ENCODE measurements at places on chromosomes 6 and 20.

- DNase-seq, result no peak
Measured at GRCh38 chr20:36150489-36150846, 4.1 kb upstream of the EPB41L1 start.

DNA sequence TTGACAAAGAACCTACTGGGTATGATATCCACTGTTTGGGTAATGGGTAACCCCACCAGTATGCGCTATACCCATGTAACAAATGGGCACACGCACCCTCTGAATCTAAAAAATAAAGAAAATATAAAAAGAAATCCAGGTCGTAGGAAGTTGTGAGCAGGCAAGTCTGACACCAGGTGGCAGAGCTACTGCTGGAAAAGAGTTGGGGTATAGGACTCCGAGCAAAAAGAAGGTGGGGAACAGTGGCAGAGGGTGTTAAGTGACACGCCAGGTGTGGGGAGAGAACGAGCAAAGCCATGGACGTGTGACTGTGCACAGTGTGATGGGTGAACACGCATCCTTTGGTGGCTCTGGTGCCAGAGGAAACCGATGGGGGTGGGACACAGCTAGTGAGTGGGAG lies 46.7 kb downstream of the NOX3 start:
- no peak for DNase-seq

GRCh38 chr6:169997930-169998218 lies 246.5 kb downstream of the ERMARD start:
- no peak for DNase-seq

GRCh38 chr6:33590531-33591198 lies 10.6 kb upstream of the BAK1 start:
- no peak for DNase-seq

DNA sequence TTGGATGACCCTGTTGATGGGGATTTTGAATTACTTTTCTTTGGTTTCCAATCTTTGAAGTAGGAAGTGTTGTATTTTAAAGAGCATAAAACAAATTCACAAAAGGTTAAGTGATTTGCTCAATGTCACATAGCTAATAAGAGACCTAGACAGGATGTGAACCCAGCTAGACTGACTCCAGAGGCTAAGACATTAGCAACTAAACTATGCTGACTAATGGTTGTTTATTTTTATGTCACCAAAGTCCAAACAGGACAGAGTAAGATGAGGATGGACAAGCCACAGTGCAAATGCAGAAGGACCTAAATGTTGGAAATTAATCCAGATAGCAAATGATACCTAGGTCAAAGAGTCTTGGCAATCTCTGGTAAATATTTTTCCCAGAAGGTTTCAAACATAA lies 38.0 kb downstream of the OGFRL1 start:
- DNase-seq, result no peak

GRCh38 chr6:150752409-150752808 lies 113.1 kb upstream of the MTHFD1L start:
- no peak for DNase-seq

- DNase-seq, result no peak
Measured at GRCh38 chr6:100258752-100259151, 206.0 kb downstream of the SIM1 start.

Data from stimulated activated CD8-positive, alpha-beta memory T cell treated with anti-CD3 and anti-CD28 coated beads, Interleukin-4, amount 100 ng/mL, for 4 hours (primary cell).